ENCODE measurements at places on chromosomes 13 and 19.

GRCh38 chr19:54616821-54617560 is 13.3 kb upstream of the LILRB1 start:
- DNase-seq: no peak

GRCh38 chr13:66503890-66504289 is 726.2 kb downstream of the PCDH9 start:
- DNase-seq: no peak

GRCh38 chr19:50266896-50267295 is 62.3 kb downstream of the KCNC3 start:
- no peak for DNase-seq

- no peak for DNase-seq
Observed at GRCh38 chr13:106468207-106468606, 67.3 kb downstream of the EFNB2 start.

DNA sequence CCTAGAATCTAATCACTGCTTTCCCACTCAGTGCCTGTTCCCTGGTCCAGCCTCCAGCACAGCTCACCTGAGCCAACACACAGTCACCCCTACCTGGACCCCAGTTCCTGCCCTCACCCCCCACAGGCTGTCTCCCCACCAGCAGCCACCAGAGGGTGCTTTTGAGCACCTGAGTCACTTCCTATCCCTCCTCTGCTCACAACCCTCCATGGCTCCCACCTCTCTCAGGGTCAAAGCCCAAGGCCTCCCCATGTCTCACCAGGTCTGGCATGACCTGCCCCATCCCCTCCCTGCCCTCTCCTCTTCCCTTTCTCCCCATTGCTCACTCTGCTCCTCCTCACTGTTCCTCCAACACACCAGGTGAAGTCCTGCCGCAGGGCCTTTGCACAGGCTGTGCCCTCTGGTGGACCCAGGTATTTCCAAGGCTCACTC is 7.1 kb upstream of the DPP9 start:
- peak; percentile 46 for DNase-seq

GRCh38 chr13:78194904-78195639 is 276.4 kb upstream of the EDNRB start:
- no peak for DNase-seq

DNA sequence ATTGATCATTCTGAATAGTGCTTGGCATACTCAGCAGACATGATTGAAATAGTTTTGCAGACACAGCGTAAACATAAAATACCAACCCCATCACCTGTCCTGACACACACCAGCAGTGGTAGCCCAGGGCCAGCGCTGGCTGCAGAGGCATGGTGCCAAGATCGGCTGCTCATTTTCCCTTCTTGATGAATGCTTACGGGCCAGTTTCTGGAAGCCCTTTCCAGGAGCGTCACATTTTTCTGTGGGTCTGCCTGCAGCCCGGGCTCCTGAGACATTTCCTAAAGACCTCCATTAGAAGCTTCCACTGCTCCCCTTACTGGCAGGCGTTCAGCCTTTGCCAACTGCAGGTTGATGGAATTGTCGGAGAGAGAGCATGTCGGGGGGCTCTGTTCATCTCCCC is 48.6 kb downstream of the CHST8 start:
- no peak for DNase-seq

DNA sequence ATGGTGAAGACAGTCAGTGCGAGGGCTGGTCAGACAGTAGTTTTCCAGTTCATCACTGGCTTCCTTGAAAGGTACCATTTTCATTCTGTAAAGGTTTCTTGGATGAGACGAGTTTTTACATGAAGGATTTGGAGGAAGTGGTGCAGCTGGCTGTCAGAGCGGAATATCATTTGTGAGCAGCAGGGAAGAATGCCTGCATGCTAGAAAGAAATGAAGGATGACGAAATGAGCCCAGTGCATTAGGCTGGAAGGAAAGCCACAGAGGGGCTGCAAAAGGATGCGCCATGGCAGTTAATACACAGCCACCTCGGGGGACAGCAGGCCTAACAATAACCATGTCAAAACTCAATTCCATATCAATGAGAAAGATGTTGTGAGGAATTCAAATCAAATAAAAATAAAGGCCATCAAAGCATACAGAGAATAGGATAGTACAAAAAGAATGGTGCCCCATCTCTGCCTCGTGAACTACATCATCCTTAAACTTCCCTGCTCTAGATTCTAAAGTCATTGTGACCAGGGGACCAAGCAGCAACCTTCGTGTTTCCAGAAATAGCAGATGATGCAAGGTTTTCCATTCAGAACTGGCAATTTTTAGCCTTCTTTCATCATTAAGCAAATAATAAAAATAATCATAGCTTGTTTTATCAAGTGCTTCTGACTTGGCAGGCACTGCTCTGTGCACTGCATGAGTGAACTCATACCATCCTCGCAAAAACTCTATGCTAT is 504.2 kb downstream of the RFC3 start:
- no peak for DNase-seq
